BE2C (cell line): ENCODE measurements at places on chromosomes 3 and 15.

DNA sequence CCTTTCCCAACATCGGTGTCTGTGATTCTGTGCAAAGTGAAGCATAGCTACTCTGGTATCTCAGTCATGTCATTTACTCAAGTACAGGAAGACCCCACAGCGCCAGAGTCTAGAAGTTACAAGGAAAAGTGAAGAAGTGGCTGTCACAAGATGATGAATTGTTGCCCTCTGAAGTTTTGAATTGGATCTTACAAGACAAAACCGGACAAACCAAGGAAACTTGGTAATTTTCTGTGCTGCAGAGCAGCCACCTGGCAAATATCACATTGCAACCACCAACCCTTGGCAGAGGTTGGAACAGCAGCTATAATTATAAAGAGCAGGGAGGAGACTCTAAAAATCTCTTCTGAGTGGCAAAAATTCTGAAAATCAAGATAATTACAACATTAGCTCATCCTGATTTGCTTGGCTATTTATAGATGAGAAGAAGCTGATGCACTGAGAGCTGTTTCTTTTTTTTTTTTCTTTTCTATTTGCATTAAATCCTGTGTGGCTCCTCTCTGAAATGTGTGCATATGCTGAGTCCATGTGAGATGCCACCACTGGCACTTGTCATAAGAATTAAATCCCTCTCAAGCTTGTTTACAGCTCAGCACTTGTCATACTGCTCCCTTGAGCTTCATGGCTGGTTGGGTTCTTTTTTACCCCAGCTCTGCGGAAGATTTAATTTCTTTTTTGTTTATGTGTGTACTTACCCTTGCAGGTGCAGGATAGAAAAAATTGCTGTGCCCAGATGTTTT is 68.0 kb upstream of the MNS1 start:
- no peak for DNase-seq

GRCh38 chr15:74620636-74621545 is 5.3 kb downstream of the CLK3 start:
- DNase-seq, result peak; percentile 83

- no peak for DNase-seq
Measured at GRCh38 chr3:26018889-26019288, 229.0 kb downstream of the OXSM start.

GRCh38 chr3:113165841-113166240 is 45.5 kb upstream of the BOC start:
- no peak for DNase-seq

GRCh38 chr15:62254137-62254934 is 89.3 kb upstream of the C2CD4B start:
- peak; percentile 90 for DNase-seq

DNA sequence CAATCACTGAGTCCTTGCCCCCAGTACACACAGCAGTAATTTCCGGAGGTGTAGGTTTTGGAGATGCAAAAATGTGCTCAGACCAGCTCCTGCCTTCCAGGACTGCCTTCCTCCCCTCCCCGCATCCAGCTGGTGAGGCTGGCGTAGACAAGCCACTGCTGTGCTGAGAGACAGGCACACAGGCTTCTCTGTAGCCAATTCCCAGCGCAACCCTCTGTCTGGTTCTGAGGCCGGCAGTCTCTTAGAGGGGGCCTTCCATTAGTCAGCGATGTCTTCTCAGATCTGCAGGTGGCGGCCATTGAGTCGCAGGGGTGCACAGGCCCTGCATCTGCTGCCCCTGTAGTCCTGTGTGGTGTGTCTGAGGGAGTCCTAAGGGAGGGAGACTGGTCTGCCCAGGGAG is 114.4 kb downstream of the DNAJB8 start:
- DNase-seq, result no peak

GRCh38 chr3:169911272-169911671 is at the start of gene SAMD7:
SAMD7 (plus strand) TSS chr3:169911572; CDS start chr3:169919499, 7,927 bp downstream.
- DNase-seq, result no peak

- peak; percentile 11 for DNase-seq
Measured at GRCh38 chr3:30319713-30320112, 286.7 kb upstream of the TGFBR2 start.

- DNase-seq, result no peak
Measured at GRCh38 chr3:168678730-168679129, 583.0 kb upstream of the GOLIM4 start.

- DNase-seq, result peak; percentile 56
Measured at GRCh38 chr15:64092864-64093626, 593 bp downstream of the CIAO2A start.

GRCh38 chr15:68552773-68553172 is 26.0 kb upstream of the CORO2B start:
- peak; percentile 40 for DNase-seq

DNA sequence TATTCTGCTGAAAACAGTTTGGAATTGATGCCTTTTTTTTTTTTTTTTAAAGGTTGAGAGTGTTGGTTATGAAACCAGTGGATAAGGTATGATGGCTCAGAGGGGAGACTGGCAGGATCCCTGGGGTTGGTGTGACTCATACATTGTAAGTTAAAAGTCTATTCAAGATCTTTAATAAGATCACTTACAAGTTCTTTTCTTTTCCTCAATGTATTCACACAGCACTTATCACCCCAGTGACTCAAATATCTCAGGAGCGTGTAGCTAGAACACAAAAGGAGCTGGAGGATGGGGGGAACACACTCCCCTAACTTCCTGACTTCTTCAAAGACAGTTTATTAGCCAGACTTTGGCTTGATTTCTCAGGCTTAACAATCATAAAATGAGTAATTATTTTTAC is 285.3 kb downstream of the SV2B start:
- no peak for DNase-seq
